Stimulated activated CD4-positive, alpha-beta T cell treated with anti-CD3 and anti-CD28 coated beads, TNF-alpha, amount 100 ng/mL, for 48 hours (primary cell): ENCODE measurements at places on chromosomes 4 and X.

GRCh38 chr4:15931451-15932210 lies 6.9 kb downstream of the FGFBP1 start:
- no peak for DNase-seq

GRCh38 chr4:156710365-156711192 lies 261.0 kb downstream of the PDGFC start:
- DNase-seq = no peak

DNA sequence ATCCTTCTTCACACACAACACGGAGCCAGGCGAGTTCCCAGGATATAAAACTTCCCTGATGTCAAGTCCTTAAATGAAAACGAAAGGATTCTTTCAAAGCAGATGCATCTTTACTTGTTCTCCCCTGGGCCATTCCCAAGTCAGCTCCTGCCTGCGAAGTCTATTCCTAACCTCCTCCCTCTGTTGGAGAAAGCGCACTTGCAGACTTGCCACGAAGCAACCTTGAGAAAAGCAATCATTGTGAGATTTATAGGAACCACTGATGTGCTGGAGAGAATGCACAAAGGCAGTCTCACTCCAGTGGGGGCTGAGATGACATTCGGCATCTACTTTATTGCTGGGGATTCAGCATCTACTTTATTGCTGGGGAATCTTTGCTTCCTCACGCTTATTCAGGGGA lies 155.7 kb downstream of the NSUN7 start:
- DNase-seq = no peak

- DNase-seq = no peak
Measured at GRCh38 chr4:172521248-172521647, 647.4 kb upstream of the GALNT7 start.

GRCh38 chrX:13938051-13938828 lies 91.5 kb downstream of the GEMIN8 start:
- DNase-seq = no peak

DNA sequence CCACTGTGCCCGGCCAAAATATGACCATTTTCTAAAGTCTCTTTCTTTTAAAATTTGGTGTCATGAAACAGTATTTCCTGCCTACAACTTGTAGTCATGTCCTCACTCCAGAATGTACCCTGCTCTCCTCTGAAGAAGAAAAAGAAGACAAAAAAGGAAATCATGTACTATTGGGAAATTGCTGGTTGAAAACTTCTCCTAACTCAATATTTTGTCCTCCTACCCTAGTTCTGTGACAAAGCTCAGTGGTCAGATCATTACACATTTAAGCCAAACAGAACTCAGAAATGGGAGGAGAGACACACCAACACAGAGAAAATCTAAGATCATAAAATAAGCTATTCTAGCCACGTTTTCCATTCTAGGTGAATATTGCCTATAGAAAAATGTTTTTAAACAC lies 127.7 kb downstream of the IRF2 start:
- DNase-seq = no peak

DNA sequence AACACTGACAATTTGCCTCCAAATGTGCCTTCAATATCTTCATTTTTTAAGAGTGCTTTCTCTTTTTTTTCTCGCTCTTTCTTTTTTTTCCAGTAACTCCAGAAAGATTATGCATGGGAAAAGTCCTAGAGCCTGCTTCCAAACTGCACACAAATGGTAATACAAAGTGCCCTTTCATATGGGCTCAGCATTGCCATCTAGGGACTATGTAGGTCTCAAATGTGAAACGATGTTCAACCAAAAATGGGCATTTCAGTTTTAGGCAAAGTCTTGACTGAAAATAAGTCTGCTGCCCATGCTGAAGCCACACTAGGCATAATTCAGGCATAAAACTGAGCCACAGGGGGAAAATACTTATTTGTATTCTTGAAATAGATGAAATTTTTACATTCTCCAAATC lies 65.6 kb downstream of the SYNPO2 start:
- DNase-seq = no peak

DNA sequence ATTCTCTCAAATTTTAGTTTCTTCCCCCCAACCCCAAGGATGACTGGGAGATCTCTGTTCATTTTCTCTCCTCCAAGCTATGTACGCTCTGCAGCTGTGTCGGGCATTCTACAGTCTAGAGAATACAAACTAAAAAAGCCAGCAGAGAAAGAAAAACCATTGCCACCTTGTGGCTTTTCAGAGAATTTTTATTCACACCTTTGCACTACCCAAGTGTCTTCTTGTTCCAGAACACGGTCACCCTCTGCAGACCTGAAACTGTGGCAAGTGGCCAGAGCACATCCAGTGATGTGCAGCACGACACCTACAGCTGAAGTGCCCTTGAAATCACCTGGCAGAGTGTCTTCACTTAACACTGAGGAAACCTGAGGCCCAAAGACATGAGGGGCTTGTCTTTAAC lies 68.6 kb downstream of the CHST7 start:
- DNase-seq = no peak

DNA sequence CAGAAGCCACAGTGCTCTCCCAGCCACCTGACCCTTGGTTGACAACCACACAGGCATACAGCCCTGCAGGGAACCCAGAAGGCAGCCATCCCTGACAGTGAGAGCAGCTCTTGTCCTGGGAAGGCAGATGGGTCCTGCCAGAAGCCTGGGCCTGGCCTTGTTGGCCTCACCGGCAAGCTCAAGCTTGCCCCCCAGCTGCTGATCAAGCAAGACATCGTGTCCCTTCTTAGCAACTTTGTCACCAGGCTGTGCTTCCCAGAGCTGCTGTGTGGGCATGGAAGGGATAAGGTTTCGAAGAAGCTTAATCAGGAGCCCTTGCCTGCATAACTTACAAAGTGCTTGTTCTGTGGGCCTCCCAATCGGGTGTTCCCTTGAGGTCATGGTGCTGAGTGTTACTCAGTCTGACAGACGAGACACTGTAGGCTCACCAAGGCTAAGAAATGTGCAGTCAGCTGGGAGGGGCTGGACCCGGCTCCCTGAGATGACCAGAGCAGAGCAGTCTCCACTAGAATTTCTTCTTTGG lies 6.8 kb upstream of the ABLIM2 start:
- DNase-seq = no peak

GRCh38 chr4:77052352-77052751 lies 23.4 kb downstream of the CCNI start:
- DNase-seq = peak; percentile 44

DNA sequence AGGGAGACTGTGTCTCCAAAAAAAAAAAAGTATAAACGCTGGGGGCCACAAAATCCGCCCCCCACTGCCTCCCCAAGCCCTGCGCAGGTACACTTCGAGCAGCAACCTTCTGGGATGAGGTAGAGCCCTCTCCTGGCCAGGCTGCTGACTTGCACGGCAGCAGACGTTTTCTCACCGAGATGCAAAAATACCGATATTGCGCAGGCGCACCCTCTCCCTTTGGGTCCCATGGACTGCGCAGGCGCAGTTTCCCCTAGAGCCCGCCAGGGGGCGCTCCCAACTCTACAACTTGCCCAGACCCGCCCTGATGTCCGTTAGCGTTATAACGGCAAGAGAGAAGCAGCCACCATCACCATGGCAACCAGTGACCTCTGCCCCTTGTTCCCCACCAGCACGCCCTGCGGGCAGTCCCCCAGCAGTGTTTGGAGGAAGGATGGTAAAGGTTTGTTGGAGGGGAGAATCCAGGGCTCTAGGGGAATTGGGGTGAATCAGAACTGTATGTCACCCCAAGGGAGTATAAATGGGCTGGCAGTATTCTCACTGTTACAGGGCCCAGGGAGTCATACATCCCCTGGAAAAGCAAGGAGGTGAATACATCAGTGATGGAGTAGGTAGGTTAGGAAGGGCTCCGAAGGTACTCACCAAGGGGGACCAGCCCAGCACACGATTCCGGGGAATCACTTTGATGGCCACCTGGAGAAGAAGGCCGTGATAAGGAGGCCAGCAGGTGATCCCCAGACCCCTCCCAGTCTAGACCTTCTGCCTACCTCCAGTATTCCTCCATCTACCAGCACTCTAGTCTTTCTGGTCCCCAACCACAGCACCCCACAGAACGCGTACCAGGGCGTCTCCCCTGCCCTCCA lies 1.5 kb downstream of the PIM2 start:
- peak; percentile 70 for DNase-seq

DNA sequence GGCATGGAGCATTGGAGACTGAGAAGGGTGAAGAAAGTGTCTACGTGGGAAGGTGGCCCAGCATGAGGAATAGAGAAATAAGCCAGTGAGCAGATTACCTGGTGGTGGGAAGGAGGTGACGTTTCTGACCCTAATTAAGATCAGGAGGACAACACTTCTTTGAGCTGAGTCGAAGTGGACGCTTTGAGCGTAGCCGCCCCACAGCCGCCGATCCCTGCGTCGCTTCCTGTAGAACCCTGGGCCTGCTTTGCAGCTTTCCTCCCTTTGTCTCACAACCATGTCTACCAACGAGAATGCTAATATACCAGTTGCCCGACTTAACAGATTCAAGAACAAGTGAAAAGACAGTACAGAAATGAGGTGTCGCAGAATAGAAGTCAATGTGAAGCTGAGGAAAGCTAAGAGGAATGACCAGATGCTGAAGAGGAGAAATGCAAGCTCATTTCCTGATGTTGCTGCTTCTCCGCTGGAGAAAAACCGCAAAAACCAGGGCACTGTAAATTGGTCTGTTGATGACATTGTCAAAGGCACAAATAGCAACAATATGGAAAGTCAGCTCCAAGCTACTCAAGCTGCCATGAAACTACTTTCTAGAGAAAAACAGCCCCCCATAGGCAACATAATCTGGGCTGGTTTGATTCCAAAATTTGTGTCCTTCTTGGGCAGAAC lies 6.4 kb upstream of the ANTXR2 start:
- DNase-seq = no peak

- DNase-seq = no peak
Measured at GRCh38 chr4:27141530-27141929, 280.9 kb downstream of the STIM2 start.

- no peak for DNase-seq
Measured at GRCh38 chr4:159549098-159549518, 446.2 kb downstream of the RAPGEF2 start.

DNA sequence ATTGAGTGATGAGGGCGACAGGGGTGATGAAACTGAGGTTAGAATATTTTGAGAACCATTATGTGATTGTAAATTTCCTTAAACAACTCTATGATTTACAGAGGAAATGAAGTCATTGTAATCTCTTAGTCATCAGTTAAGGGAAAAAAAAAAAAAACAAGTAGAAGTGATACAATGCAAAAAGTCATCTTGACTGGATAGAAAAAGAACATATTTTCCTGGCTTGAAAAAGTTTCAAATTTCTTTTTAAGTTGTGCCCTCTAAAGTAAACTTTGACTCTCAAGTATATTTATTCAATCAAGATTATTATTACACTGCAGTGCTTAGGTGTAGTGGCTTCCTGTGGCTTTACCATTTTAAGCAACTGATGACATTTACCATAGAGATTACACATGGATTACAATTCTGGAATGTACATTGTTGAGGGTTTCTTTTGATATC lies 40.6 kb downstream of the GABRB1 start:
- no peak for DNase-seq

- no peak for DNase-seq
Measured at GRCh38 chr4:158016511-158016910, 156.3 kb downstream of the GASK1B start.

- no peak for DNase-seq
Measured at GRCh38 chr4:147616849-147617172, 386 bp upstream of the TMEM184C start.

- DNase-seq = no peak
Measured at GRCh38 chr4:119728692-119729593, 100.3 kb upstream of the PDE5A start.

DNA sequence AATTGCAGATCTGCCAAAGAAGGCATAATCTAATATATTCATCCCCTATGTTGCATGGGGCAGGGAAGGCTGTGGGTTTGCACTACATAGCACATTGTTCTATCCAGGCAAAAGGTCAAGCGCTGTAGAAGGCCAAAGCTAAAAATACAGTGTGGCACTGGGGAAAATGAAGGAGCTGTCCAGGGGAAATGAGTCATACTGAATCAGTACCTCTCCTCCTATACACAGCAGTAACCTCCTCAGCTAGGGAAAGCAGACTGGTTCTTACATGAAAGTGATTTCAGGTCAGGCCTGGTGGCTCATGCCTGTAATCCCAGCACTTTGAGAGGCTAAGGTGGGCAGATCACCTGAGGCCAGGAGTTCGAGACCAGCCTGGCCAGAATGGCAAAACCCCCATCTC lies 31.0 kb upstream of the SLC25A4 start:
- DNase-seq = no peak

GRCh38 chr4:81449015-81449414 lies 22.7 kb downstream of the RASGEF1B start:
- DNase-seq = no peak

GRCh38 chr4:17544205-17544604 lies 29.2 kb downstream of the CLRN2 start:
- no peak for DNase-seq

DNA sequence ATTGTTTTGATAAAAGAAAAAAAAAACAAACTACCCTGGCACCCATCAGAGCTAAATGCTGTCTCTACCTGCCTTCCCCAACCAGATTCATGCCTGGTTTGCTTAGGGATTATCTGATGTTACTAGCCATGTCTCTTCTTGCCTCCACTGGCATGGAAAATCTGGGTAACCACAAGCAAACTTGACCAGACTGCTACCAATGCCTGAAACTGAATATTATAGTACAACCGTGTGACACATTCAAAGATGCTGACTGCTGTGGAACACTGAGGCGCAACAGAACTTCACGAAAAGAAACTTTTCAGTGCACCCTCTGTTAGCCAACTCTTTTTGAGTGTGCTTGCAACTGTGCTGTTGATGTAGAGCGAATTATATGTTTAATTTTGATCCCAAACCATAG lies 228.1 kb downstream of the CBR4 start:
- no peak for DNase-seq

DNA sequence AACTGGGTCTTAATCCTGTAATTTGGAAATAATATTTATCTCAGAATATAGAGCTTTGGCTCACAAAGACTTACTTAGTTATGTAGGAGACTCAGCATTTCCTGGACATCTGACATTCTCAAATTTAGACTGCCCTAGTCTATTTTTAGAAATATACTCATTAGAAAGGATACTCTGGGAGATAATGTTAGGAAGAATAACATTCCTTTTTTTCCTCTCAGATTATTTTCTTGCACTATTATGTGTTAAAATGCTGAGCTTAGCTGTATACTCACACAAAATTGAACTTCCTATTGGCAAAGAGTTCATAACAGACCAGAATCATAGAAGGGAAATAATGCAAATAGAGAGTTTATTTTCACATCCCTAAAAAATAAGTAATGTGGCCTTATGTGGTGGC lies 1424.9 kb upstream of the PCDH7 start:
- DNase-seq = no peak

- no peak for DNase-seq
Measured at GRCh38 chr4:13430834-13431568, 53.1 kb downstream of the RAB28 start.

GRCh38 chr4:26826721-26827120 lies 33.9 kb upstream of the STIM2 start:
- DNase-seq = no peak

DNA sequence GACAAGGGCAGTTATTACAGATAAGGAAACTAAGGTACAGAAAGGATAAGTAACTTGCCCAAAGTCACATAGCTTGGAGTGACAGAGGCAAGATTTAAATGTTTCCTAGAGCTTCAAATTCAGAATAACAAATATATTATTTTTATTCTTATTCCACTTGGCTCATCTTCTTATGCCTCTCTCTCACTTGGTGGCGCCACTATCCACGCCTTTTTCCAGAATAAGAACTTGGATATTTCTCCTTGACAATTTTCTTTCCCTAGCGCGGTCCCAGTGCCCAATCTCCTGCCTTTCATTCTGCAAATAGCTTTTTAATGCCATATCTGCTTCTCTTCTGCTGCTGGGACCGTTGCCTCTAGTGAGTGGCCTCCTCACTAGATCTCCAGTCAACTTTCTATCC lies 78.5 kb downstream of the MSN start:
- no peak for DNase-seq

GRCh38 chr4:111991163-111991562 lies 154.1 kb upstream of the FAM241A start:
- DNase-seq = no peak
